ENCODE measurements at places on chromosomes 5 and 9.

GRCh38 chr5:178411083-178411482 lies 178.5 kb upstream of the PHYKPL start:
- DNase-seq, result no peak

DNA sequence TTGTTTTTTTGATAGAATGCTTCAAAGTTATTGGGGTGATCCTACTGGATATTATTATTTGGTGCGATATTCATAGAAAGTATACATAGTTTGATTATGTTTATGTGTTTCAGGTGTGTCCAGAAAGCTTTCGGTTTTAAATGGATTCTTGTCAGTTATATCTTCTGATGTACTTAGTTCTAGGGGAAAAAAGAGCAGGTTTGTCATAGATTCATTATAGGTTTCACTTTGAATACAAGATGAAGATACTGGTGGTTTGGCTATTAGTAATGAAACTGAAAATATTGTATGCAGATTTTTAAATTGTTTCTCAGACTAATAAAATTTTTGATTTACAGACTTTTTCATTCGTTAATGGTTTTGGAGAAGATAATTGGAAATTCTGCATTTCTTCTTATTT lies 98.9 kb downstream of the MAN2A1 start:
- no peak for DNase-seq

GRCh38 chr5:130099008-130099407 lies 194.7 kb downstream of the CHSY3 start:
- no peak for DNase-seq

GRCh38 chr5:150613991-150614660 lies 26.3 kb upstream of the SYNPO start:
- no peak for DNase-seq

GRCh38 chr5:80041527-80041926 lies 6.4 kb downstream of the THBS4 start:
- no peak for DNase-seq

DNA sequence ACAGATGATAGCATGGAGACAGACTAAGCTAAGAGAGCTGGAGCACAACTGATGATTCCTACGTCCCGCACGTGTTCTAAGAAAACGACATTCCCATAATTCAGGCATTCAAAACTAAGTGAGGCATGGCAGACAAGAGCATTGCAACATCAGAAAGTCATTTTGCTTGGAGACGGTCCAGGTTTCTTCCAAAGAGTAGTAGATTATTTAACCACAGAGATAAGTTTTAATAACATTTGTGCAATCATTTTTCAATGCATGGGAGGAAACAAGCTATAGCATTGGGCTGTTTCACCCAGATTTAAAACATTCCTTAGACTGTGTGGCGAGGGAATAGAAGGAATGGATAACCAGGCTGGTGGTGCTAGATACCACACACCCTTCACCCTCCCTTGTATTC lies 117.2 kb downstream of the APBA1 start:
- no peak for DNase-seq

Measured in activated CD4-positive, alpha-beta memory T cell treated with anti-CD3 and anti-CD28 coated beads, Interleukin-2, amount 10 ng/mL, durations not matched to agents 7 days and 5 days (primary cell).